ENCODE measurements at places on chromosomes 1 and 21. TPM values are rescaled to one million over a fixed set of nuclear protein-coding genes. Genes with fewer than 3 reads are reported as not detected.
A peak's percentile ranks its signal among the peaks of the same experiment; 100 is the strongest.

LRRN2 gene
- 0.02 TPM for total RNA-seq

GRCh38 chr1:150973836-150974579 is 627 bp downstream of the CERS2 start:
- DNase-seq: peak; percentile 31

GRCh38 chr1:170660871-170661645 is 2.9 kb upstream of the PRRX1 start:
- no peak for DNase-seq

DNA sequence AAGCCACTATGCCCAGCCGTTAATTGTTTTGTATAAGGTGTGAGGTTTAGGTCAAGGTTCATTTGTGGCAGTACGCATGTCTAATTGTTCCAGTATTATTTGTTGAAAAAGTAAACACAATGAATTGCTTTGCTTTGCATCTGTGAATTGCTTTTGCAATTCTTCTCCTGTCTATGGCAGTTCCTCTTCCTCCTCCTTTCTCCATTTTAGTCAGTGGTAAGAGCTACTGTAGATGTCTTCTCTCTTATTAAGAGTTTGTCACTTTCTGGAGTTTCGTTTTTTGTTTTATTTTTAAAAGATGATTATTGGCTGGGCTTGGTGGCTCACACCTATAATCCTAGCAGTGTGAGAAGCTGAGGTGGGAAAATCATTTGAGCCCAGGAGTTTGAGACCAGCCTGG is 29.2 kb downstream of the C1orf185 start:
- DNase-seq: no peak

DNA sequence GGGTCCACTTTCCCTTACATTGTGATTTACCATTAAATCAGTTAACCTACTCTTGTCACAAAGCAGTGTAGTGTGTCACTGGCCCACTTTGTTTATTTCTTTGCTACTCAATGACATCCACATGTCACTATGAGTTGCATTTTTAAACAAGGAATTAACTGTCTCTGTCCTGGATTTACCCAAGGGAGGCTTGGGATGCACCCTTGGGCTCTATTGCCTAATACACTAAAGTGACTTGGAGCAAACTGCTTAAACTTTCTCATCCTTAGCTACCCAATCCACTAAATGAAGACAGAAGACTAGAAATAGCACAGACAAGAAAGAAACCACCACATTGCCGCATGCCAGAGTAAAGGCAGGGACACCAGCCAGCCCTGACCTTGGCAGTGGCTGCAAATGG is 136.2 kb upstream of the TIAM1 start:
- DNase-seq: no peak

GRCh38 chr21:34509151-34509550 is 2.9 kb downstream of the KCNE1 start:
- no peak for DNase-seq

CHAF1B gene
- 14.4 TPM for total RNA-seq

DNA sequence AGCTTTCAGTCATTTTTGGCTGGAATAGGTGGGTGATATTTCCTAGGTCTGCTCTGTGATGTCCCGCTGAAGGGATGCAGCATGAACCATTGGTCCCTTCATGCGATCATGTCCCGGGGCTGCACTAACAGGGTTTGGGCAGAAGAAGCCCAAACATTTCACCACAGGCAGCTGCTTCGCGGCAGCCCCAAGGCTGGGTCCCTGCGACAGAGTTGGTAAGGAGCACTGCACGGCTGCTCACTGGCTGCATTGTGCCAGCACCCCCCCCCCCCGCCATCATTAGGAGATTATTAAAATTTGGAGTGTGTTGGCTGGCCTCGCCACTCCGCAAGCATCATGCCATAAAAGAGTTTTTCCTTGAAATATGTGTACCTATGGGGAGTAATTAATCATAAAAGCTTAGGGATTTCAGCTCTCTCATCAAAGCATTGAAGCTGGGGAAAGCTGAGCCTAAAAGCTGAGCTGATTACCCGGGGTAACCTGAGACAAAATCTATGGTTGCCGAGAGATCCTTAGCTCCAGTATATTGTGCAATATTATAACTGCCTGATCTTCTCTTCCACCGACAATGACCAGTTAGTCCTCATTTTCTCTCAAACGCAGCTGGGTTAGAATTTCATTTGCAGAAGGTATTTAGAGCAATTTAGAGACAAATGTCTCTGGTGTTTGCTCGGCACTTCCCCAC is 62.5 kb downstream of the PEX14 start:
- no peak for DNase-seq

PRELP gene
- total RNA-seq: not detected

PROK1 gene
- total RNA-seq: 1.6 TPM

CD34 gene
- total RNA-seq: 0.59 TPM

GRCh38 chr1:34645109-34645688 is 109.6 kb upstream of the GJB5 start:
- peak; percentile 34 for DNase-seq

DNA sequence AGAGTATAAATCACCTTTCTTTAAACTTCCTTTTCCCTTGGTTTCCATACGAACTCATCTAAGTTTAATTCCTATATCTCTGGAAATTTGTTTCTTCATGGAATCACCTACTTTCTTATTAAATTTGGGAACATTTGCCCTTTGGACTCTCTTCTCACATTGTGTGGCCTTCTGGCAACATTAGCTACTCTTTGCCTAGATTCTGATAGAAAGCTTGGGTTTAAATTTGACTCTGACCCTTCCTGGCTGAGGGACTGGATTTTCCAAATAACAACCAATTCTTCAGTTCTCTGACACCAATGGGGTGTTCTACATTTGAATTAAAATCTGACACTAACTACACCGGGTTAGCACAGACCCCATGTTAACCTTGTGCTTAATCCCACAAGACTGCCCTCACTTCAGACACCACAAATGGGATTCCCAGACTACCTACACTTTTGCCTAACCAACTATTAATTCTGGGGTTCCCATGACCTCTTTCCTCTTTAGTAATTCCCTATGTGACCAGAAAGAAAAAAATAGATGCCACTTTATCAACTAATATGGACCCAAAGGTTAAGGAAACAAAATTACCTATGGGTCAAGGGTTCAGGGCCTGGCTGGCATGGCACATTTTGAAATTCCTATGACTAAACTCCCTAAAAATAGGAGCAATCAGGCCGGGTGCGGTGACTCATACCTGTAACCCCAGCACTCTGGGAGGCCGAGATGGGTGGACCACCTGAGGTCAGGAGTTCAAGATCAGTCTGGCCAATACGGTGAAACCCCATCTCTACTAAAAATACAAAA is 9.7 kb upstream of the THEM4 start:
- peak; percentile 52 for DNase-seq

CD84 gene
- total RNA-seq: not detected

DNA sequence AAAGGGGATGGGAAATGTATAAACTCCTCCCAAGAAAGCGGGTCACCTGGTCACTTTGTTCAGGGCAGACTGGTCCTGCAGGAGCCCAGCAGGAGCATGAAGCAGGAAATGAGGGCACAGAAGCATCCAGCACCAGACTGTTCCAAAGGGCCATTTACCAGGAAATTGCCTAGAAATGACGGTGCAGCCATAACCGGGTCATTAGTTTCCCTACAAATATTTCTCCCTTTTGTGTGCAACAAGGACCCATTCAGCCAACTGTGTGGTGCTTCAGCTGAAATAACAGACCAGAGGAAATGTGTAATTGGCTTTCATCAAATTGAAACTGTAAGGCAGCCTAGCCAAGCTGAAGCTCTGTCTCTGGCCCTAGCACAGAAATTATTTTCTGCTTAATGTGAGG is 7.6 kb upstream of the CTTNBP2NL start:
- DNase-seq: no peak

GRCh38 chr1:45629035-45629434 is 5.2 kb upstream of the CCDC17 start:
- no peak for DNase-seq

DNA sequence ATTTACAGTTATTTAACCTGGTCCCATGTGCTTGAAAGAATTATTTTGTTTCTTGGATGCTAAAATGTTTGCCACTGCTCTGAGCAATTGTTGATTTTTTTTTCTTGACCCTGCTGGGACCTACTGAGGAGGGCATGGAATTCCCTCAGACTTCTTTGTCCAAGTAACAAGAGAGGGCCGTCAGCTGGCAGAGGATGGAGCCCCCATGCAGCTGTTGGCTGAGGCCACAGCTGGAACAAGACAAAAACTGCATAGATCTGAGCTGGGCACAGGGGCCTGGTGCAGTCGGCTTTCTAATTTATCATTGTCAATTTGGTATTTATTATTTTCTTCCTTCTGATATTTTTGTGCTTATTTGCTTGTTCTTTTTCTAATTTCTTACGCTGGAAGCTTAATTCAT is 39.6 kb upstream of the ABCG1 start:
- DNase-seq: no peak

GRCh38 chr1:160520582-160520981 is 2.5 kb downstream of the SLAMF6 start:
- peak; percentile 15 for DNase-seq

GRCh38 chr1:166811691-166812090 is 27.6 kb upstream of the POGK start:
- DNase-seq: peak; percentile 77

GPR153 gene
- 9.1 TPM for total RNA-seq

PKP1 gene
- total RNA-seq: not detected

- no peak for DNase-seq
Observed at GRCh38 chr21:22444990-22445389, 1446.8 kb downstream of the NCAM2 start.

DNA sequence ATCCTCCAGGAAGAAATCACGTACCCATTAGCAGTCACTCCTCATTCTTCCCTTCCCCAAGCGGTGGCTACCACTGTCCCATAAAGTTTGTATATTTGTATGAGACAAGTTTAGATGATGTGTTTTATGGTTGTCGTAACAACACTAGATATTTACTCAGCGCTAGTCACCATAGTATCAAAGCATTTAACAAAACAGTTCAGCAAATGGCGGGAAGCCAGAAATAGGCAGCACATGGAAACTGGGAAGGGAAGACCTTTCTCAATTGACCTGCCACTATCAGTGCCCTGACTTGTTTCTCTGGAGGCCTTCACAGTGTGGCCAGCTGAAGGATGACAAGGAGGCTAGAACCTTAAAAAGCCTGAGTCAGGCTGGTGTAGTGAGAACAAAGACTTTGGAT is 31.1 kb downstream of the CNST start:
- DNase-seq: peak; percentile 82

CLDN8 gene
- not detected for total RNA-seq

- no peak for DNase-seq
Observed at GRCh38 chr21:44888581-44889550, 15.4 kb upstream of the PTTG1IP start.

CRNN gene
- total RNA-seq: not detected

DNA sequence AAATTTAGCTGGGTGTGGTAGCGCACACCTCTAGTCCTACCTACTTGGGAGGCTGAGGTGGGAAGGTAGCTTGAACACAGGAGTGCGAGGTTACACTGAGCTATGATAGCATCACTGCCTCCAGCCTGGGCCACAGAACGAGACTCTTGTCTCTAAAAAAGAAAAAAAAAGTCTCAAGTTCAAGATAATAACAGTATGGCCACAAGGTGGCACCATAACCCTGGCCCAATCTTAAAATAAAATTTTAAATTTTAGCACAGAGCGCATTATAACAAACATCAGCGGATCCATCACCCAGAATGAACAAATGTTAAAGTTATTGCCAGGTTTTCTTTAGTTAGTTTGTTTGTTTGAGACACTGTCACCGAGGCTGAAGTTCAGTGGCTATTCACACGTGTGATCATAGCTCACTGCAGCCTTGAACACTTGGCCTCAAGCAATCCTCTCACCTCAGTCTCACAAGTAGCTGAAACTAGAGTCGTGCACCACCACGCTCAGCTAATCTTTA is 2.9 kb upstream of the HTR6 start:
- peak; percentile 47 for DNase-seq

DNA sequence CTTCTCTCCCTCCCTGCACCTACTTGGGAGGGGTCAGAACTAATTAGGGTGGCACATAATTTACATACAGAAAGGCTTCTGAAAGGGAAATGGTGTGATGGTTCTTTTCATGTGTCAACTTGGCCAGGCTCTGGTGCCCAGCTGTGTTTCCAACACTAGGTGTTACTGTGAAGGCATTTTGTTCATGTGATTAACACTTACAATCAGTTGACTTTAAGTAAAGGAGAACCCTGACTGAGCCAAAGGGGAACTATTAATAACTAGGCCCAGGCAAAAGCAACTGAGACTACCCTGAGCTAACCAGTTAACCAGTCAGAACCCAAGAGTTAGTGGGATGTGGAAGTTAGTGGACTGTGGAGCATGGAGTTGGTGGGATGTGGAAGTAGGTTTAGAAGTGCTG is 114.9 kb downstream of the SEC16B start:
- no peak for DNase-seq

DNA sequence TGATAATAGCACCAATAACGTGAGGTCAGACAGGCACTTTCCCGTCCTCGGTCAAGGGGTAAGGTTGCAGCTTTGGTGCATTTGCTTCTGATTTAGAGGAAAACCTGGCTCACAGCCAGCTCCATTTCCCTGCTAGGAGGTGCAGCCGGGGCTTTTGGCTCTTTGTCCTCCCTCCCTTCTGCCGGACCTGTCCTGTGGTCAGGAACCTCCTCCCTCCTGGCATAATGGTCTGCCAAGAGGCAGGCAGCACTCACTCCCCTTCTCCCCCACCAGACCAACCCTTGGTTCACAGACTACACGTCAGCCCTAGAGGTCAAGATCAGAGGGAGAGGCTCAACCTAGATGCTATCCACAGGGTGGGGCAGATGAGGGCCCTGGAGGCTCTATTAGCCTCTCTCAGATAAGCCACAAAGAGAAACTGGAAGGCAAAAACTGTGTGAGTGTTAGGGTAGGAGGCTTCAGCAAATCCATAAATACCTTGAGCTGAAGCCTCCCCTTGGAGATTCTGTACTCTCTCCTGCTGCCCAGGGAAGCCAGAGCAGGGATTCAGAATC is 64.8 kb downstream of the PLXNA2 start:
- peak; percentile 47 for DNase-seq

- DNase-seq: peak; percentile 20
Observed at GRCh38 chr1:185789501-185790193, 55.5 kb downstream of the HMCN1 start.

GRCh38 chr1:16208270-16208987 is 4.0 kb downstream of the ARHGEF19 start:
- peak; percentile 35 for DNase-seq

KRTAP25-1 gene
- not detected for total RNA-seq

GRCh38 chr1:234544087-234544579 is 65.2 kb upstream of the TARBP1 start:
- peak; percentile 88 for DNase-seq

CFHR5 gene
- not detected for total RNA-seq

GRCh38 chr1:91884459-91885212 is 1.3 kb downstream of the TGFBR3 start:
- peak; percentile 17 for DNase-seq

GRCh38 chr1:205317311-205317917 is 4.1 kb downstream of the NUAK2 start:
- peak; percentile 92 for DNase-seq

KRTAP20-2 gene
- total RNA-seq: not detected

- DNase-seq: no peak
Observed at GRCh38 chr1:28441674-28442073, 64.2 kb upstream of the RCC1 start.

S100A4 gene
- 2.9 TPM for total RNA-seq

DNA sequence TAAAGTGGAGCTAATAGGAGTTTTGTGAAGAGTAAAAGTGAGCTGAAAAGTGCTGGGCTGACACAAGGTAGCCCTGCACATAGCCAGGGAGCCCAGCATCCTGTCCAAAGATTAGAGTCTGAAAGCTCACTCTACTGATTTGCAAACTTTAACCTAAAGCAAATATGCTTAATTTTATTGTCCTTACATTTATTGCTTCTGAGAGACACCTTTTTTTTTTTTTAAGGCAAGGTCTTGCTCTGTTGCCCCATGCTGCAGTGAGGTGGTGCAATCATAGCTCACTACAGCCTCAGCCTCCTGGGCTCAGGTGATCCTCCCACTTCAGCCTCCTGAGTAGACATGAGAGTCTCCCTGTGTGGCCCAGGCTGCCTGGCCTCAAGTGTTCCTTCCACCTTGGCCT is 16.5 kb downstream of the MGST3 start:
- DNase-seq: no peak

TMPRSS15 gene
- total RNA-seq: 0.17 TPM
